NCI-H146 (cell line): ENCODE measurements at places on chromosomes 1 and 21.
A peak's percentile ranks its signal among the peaks of the same experiment; 100 is the strongest.

DNA sequence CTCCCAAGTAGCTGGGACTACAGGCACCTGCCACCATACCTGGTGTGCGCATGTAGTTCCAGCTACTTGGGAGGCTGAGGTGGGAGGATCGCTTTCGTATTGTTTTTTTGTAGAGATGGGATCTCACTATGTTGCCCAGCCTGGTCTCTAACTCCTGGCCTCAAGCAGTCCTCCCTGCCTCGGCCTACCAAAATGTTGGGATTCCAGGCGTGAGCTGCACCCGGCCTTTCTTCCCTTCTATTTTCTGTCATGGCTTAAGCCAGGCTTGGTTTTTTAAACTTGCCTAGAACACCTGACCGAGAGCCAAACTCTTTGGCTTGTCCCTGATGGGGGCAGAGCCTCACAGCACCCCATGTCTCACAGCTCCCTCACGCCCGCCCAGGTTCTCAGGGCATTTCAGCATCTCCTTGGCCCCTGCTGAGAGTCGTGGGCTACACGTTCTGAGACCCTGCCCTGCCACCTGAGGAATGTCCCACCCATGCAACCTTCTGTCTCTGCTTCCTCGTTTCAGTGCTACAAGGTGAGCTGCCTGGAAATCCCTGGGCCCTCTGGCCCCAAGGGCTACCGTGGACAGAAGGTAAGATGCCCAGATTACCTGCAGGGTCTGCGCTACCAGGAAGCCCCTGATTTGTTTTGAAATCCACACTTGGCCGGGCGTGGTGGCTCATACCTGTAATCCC lies 15.7 kb downstream of the COL6A2 start:
- DNase-seq, result no peak

DNA sequence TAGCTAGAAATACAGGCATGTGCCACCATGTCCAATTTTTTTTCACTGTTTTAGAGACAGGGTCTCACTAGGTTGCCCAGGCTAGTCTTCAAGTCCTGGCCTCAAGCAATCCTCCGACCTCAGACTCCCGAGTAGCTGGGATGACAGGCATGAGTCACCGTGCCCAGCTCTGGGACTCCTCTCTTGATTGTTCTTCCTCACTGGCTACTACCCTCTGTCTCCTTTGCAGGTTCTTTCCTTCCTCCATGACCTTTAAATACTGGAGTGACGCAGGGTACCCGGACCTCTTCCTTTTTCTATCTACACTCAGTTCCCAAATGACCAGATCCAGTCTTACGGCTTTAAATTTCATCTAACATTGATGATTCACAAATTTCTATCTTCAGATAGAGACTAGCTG lies 34.9 kb downstream of the ASH1L start:
- DNase-seq, result no peak

DNA sequence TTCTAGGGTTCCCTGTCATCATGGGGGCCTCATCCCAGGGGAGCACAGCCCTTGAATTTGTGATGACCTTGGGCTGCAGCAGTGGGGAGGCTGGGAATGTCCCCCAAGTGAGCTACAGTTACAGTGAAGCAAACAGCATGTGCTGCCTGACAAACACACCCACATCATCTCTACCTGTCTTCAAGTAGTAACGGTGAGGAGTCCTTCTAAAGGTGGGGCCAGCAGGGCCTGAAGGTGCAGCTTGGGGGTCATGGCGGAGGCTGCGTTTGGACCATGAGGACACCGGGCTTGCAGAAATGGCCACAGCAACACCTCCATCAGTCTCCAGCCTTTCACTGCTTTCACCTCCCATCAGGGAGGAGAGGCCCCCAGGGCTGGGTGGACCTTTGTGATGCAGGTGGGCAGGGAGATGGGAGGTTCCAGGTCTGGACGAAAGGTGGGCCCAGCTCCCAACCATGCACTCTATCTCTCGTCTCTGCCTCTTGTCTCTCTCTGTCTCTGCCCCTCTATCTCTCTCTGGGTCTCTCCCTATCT lies 55.7 kb downstream of the WNT9A start:
- no peak for DNase-seq

GRCh38 chr1:169722779-169723178 lies 11.1 kb downstream of the SELE start:
- DNase-seq, result no peak

GRCh38 chr1:117985973-117986372 lies 56.4 kb downstream of the WDR3 start:
- DNase-seq, result no peak

GRCh38 chr1:37513795-37514349 lies 694 bp downstream of the MEAF6 start:
- DNase-seq, result peak; percentile 75

DNA sequence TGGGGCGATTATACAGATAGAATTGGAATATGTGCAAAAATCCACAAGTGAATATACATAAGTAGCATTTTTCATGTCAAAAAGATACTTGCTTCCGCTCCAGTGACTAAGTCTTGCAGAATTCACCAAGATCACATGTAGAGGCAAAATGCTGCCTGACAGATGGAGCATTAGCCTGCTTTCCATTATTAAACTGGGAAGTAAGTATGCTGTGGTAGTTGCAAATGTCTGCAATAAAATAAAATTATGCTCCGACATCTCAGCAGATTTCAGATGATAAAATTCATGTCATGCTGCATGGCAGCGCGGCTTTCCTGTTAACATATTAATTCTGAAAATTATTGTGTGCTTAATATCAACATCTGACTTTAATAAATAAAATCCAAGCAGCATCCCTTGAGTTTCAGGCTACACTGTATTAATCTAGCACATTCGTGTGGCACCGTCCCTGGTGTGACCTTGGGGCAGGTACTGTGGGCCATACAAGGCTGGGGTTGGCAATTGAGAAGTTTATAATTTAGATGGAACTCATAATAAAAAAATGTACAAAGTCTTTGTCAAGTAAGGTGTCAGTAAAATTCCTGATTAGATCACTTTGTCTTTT lies 366.4 kb upstream of the ZP4 start:
- DNase-seq, result no peak

- no peak for DNase-seq
These were observed 20.7 kb downstream of the CD34 start for GRCh38 chr1:207890136-207890738.

- no peak for DNase-seq
These were observed 40.8 kb downstream of the AZIN2 start for GRCh38 chr1:33121728-33122127.

DNA sequence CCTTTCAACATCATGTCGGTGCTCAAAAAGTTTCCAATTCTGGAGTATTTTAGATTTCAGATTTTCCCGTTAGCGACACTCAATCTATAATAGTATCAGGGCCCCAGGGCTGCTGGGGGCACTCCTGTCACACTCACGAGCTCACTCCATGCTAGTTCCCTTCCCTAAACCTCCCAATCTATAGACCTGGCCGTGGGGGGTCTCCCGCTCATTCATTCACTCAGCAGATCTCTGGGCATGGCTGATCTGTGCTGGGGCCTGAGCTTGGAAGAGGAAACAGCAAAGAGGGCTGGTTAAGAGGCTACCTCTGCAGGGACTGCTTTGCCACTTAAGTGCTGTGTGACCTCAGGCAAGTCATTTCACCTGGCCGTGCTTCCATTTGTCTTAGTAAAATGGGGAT lies 46.8 kb upstream of the LAPTM5 start:
- DNase-seq, result no peak

- DNase-seq, result no peak
These were observed 932 bp downstream of the RPF1 start for GRCh38 chr1:84479998-84480397.

DNA sequence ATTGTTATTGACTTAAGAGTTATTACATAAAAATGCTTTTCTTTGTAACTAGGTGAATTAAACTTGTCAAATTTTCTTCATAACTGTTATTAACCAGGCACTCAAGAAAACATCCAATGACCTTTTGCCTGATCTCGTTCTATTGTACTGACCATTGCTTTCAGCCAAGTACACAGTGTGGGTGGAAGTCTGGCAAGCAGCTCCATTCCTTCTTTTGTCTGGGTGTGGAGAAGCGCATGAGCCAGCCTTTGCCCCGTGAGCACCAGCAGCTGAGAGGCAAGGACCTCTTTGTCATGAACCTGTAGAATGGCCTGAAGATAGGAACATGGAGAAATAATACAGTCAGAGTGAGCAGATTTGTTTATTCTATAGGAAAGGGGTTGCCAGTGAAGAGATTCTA lies 57.5 kb downstream of the IARS2 start:
- no peak for DNase-seq

GRCh38 chr1:33397994-33398393 lies 32.9 kb downstream of the PHC2 start:
- no peak for DNase-seq

- DNase-seq, result no peak
These were observed 15.2 kb downstream of the RIPK4 start for GRCh38 chr21:41751611-41752011.

DNA sequence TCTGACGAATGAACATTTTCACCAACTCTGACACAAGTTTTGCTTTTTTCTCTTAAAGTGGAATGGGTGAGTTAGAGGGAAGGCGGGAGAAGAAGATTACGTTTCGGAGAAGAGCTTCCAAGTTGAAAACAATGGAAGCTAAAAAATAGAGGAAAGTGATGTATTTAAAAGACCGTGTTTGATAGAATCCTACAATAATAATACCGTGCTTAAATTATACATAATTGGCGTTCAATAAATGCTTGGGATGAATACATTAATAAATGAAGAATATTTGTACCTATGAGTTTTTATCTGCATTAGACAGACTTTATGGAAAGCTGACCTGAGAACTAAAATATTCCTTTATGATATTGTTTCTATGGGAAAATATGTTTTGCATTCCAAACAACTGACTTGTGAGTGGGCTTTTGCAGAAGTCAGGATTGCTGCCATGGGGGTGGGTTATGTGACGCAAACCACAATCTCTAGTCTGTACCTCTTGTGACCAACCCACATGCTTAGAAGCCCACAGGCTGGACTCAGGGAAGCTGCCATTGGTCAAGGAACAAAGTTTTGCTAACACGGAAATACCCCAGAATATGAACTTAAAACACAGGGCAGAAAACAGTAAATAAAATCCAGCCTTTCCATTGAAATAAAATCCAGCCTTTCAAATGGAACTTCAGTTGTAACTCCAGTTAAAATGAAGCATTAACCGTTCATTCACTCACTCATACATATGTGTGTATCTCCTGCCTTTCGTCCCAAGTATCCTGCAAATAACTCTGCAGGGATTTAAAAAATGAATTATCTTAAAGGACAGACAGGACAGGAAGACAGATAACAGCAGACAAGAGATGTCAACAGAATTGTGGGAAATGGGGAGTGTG lies 21.3 kb upstream of the ATF3 start:
- DNase-seq, result no peak

GRCh38 chr1:10597492-10598388 lies 123.0 kb downstream of the PEX14 start:
- no peak for DNase-seq

DNA sequence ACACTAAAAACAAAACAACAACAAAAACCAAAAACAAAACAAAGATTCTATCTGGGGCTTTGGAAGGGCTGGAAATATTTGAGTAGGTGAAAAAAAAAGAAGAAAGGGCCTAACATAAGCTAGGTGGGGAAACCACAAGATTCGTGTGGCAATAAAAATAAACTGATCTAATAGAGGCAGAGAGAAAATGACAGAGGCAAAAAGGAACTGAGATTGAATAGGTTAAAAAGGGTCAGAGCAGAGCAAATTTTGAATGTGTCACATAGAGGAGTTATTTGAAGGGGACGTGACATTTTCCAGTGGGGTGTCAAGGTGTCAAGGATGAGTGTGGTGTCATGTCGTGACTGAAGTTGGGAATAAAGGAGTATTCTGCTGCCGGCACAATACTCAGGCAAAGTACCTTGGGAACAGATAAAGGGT lies 65.2 kb upstream of the RALGPS2 start:
- no peak for DNase-seq

- no peak for DNase-seq
These were observed 32.8 kb downstream of the COQ8A start for GRCh38 chr1:226972931-226973330.

DNA sequence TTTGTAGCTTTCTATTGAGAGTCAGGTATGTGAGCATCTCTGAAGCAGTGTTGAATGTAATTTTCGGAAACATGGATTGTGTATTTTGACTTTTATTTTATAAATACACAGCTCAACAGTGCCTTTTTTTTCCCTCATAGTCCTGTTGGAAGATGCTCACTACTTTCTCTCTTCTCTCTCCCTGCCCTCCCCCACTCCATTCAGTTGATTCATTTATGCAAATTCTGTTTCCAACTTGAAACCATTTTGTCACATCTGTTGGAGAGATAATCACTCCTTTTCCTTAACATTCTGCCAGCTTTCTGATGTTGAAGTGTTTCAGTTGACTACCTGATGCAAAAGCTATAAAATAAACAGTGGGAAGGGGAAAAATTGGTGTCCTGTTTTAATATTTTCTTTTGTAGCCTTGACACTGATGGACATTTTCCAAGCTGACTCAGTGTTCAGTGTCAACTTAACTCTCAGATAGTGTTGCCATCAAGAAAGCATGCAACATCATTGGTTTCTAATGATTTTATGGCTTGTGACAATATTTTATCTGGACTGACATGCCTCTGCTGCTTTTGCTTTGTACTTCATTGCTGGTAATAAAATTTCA lies 194.5 kb downstream of the HS2ST1 start:
- no peak for DNase-seq

DNA sequence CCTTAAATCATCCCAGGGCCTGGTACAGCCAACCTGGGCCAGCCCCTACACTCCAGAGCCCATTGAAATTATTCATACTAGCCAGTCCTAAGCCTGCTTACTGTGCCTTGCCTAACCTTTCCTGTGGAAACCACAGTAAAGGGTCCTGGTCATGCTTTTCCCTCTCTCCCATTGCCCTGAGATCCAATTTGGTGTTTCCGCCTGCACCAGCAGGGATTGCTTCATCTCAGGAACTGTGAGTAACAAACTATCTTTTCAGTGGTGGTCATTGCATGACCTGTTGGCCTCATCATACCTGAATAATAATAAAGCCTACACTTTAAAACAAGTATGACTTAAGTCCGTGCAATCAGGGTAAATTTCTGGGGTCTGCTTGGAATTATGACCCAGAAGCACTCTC lies 18.7 kb upstream of the GALNT2 start:
- no peak for DNase-seq

DNA sequence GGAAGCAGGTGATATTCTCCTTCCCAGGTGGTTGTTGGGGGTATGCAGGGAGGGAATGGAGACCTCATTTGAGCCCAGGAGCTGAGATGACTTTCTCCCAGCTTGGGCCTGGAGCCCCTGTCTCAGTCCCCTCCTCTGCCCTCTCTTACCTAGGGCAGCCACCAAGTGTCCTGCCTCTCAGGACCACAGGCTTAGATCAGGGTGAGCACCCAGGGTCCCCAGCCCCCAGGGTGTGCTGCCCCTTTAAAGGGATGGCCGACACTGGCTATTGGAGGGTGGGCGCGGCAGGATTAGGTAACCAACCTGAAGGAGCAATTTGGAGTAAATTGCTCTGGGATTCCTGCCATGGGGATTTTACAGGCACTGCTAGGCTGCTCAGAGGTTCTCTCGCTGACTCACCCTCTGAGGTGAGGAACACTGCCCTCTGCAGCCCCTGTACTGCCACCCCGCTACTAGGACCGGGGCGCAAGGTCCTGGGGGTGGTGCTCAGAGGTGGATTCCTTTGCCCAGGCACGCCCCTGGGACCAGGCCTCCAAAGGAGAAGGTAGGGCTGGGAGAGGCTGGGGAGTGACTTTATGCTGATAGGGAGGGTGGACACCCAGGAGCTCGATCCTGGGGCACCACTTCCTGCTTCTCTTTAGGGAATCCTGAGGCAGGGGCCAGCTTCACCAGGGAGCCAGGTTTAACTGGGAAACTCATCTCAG lies 1.5 kb downstream of the RPS6KA1 start:
- peak; percentile 70 for DNase-seq
